ENCODE measurements at places on chromosomes 1 and 21.

- DNase-seq: no peak
- no peak overlapping the region for H3K4me3 ChIP-seq
- H3K4me1 ChIP-seq: peaks cover 11% of the 10 kb centered on the region
- H3K27ac ChIP-seq: no peak overlapping the region
These were observed 92.6 kb upstream of the NGF start for GRCh38 chr1:115430441-115431158.

- H3K36me3 ChIP-seq: no peaks in the 10 kb centered on the region
- peaks cover 20% of the 10 kb centered on the region for H3K4me1 ChIP-seq
- no peak for DNase-seq
- peaks cover 3% of the 10 kb centered on the region for H3K27me3 ChIP-seq
- no peak overlapping the region for H3K4me3 ChIP-seq
These were observed 4.0 kb downstream of the NVL start for GRCh38 chr1:224325959-224326358.

DNA sequence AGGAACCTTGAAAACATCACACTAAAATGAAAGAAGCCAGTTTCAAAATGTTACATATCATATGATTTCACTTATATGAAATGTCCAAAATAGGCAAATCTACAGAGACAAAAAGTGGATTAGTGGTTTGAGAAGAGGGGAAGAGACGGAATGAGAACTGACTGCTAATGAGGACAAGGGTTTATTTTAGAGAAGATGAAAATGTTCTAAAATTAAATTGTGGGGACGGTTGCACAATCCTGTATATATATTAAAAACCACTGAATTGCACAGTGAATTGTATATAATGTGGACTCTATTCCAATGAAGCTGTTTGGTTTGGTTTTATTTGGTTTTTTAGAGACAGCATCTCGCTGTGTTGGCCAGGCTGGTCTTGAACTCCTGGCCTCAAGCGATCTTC, 35.6 kb downstream of the PRPF38A start:
- DNase-seq: no peak
- no peaks in the 10 kb centered on the region for H3K27me3 ChIP-seq
- H3K4me1 ChIP-seq: no peaks in the 10 kb centered on the region

DNA sequence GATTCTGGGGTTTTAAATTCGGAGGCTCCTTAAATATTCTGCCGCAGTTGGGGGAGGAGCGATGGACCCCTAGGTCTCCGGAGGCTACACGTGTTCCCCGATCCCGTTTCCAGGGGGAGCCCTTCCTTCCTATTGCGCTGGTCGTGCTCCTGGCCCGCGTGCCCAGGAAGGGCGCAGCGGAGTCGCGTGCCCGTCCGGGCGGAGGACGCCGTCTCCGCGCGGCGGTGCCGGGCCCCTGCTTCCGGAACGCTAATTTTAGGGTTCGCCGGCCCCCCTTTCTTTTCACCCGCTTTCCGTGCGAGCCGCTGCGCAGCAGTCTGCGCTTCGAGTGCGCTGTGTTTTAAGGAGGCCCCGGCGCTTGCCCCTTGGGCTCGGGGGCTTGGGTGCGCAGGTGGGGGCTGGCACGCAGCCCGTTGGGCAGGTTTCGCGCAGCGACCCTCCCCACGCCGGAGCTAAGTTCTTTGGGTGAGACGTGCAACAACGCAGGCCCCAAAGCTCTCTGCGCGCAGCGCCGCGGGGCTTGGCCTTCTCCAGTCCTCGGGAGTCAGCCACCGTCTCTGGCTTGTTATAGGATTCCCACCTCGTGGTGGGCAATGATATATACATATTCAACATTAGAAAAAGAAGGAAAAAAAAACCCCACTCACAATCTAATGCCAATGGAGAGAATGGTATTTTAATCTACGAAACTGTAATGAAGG, 43.5 kb upstream of the DNAJC6 start:
- H3K36me3 ChIP-seq: no peaks in the 10 kb centered on the region
- peaks cover 6% of the 10 kb centered on the region for H3K4me1 ChIP-seq
- peak overlapping the region; percentile 30 for H3K27ac ChIP-seq
- DNase-seq: peak; percentile 58
- peaks cover 1% of the 10 kb centered on the region for H3K27me3 ChIP-seq

- H3K4me1 ChIP-seq: peaks cover 2% of the 10 kb centered on the region
- H3K4me3 ChIP-seq: no peak overlapping the region
- DNase-seq: no peak
- peaks cover under 1% of the 10 kb centered on the region for H3K36me3 ChIP-seq
These were observed 3.5 kb upstream of the TSPEAR start for GRCh38 chr21:44714905-44715304.

GRCh38 chr1:107574044-107574443, 390.9 kb downstream of the VAV3 start:
- DNase-seq: no peak
- peak overlapping the region; percentile 11 for H3K4me3 ChIP-seq

GRCh38 chr1:81982523-81982922, 181.8 kb downstream of the ADGRL2 start:
- H3K4me3 ChIP-seq: no peak overlapping the region
- H3K27me3 ChIP-seq: no peaks in the 10 kb centered on the region
- peaks cover 10% of the 10 kb centered on the region for H3K4me1 ChIP-seq
- no peak overlapping the region for H3K27ac ChIP-seq
- DNase-seq: no peak

- peak; percentile 78 for DNase-seq
- peaks cover 15% of the 10 kb centered on the region for H3K4me1 ChIP-seq
- no peaks in the 10 kb centered on the region for H3K27me3 ChIP-seq
- H3K36me3 ChIP-seq: no peaks in the 10 kb centered on the region
These were observed 39.0 kb upstream of the CADM3 start for GRCh38 chr1:159132271-159132881.

GRCh38 chr1:212655668-212656440, 43.8 kb downstream of the BATF3 start:
- H3K27me3 ChIP-seq: peaks cover 8% of the 10 kb centered on the region
- H3K4me3 ChIP-seq: no peak overlapping the region
- DNase-seq: no peak
- H3K27ac ChIP-seq: no peak overlapping the region

DNA sequence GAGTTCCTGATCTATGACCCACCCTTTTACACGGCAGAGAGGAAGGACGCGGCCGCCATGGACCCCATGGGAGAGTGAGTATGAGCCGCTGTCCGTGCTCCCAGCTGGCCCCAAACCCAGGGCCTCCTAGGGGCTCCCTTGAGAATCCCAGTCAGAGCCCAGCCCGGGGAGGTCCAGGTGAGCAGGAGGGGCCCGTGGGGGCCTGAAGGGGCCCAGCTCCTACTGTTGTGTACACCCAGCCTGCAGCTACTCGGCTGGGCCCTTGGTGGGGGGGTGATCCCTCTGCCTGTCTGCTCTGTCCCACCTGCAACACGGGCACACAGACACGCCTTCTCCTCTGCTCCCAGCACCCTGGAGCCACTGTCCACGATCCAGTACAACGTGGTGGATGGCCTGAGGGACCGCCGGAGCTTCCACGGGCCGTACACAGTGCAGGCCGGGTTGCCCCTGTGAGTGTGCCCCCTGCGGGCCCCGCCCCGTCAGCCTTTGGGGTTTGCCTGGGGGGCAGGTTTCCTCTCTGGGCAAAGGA, 28.6 kb upstream of the LRRC3 start:
- no peaks in the 10 kb centered on the region for H3K36me3 ChIP-seq
- H3K27ac ChIP-seq: no peak overlapping the region
- no peaks in the 10 kb centered on the region for H3K27me3 ChIP-seq
- H3K4me1 ChIP-seq: no peaks in the 10 kb centered on the region
- no peak for DNase-seq
- no peak overlapping the region for H3K4me3 ChIP-seq

GRCh38 chr1:212315184-212315583, 30.0 kb downstream of the PPP2R5A start:
- H3K4me3 ChIP-seq: no peak overlapping the region
- no peak for DNase-seq
- peaks cover 11% of the 10 kb centered on the region for H3K4me1 ChIP-seq
- no peak overlapping the region for H3K27ac ChIP-seq

- peak; percentile 11 for DNase-seq
- no peak overlapping the region for H3K27ac ChIP-seq
- peaks cover 19% of the 10 kb centered on the region for H3K36me3 ChIP-seq
These were observed 479 bp downstream of the SELENOF start for GRCh38 chr1:86913399-86913895.

- H3K27me3 ChIP-seq: peaks cover 8% of the 10 kb centered on the region
- H3K4me3 ChIP-seq: peak overlapping the region; percentile 99
- DNase-seq: peak; percentile 37
- H3K27ac ChIP-seq: peak overlapping the region; percentile 99
- H3K36me3 ChIP-seq: peaks cover 6% of the 10 kb centered on the region
These were observed 382 bp downstream of the GPBP1L1 start for GRCh38 chr1:45686015-45686287.

- H3K27me3 ChIP-seq: peaks cover 6% of the 10 kb centered on the region
- no peak within 1 kb of the TSS for H3K27ac ChIP-seq
- H3K4me1 ChIP-seq: peaks cover 1% of the 10 kb centered on the region
These were observed at the start of gene RNF207 for GRCh38 chr1:6205849-6206519. Gene RNF207 (plus strand): TSS chr1:6206119. CDS start chr1:6206536, 417 bp downstream.

DNA sequence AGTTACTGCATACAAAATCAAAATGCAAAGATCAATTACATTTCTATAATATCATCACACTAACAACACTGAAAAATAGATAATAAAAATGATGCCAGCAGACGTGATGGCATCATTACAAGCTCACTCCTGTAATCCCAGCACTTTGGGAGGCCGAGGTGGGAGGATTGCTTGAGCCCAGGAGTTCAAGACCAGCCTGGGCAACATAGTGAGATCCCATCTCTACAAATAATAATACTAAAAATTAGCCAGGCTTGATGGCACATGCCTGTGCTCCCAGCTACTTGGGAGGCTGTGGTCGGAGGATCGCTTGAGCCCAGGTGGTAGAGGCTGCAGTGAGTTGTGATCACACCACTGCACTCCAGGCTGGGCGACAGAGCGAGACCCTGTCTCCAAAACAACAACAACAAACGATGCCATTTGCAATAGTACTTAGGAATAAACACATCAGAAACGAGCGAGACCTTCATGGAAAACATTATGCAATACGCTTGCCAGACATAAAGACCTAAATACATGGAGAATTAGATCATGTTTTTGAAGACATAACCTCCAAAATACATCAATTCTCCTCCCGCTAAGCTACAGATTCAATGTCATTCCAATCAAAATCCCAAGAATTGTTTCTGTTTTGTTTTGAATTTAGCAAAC, 86.6 kb upstream of the ERRFI1 start:
- H3K27ac ChIP-seq: no peak overlapping the region
- peaks cover 15% of the 10 kb centered on the region for H3K4me1 ChIP-seq
- no peaks in the 10 kb centered on the region for H3K36me3 ChIP-seq
